ENCODE measurements at places on chromosomes 4 and X. TPM values are rescaled to one million over a fixed set of nuclear protein-coding genes. Genes with fewer than 3 reads are reported as not detected.

GRCh38 chr4:106893903-106894302, 142.2 kb downstream of the DKK2 start:
- DNase-seq = no peak

DNA sequence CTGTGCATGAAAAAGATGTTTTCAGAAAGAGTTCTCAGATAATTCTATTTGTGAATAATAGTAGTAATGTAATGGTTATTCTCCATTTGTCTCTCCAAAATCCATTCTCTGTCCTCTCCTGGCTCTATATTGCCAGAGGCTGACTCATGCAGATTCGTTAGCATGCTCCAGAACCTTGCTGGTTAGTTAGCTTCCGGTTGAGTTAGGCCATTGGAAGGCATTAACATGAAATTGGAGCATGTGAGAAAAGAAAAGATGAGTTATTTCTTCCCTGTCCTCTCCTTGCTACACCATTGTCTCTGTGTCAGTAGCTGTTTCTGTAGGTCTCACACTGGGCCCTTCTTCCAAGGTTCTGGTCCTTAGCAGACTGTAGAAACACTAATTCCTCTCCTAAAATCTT, 23.5 kb upstream of the PRDM8 start:
- no peak for DNase-seq

Gene CDX4
- total RNA-seq = not detected

DNA sequence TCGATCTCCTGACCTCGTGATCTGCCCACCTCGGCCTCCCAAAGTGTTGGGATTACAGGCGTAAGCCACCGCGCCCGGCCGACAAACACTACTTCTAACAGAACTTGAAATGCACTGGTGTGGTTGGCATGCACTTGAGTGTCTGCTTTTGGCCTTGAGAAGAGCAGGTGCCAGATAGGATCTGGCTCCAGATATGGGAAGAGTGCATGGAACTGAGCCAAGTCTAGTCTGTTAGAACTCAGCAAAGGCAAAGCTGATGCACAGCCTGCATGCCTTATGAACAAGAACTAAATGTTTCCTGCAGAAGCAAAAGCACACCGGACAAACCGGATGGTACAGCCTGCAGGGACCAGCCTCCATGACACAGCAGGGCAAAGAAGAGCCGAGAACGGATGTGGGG, 35.1 kb upstream of the TBL1X start:
- no peak for DNase-seq

Gene BST1
- total RNA-seq = 4.0 TPM

DNA sequence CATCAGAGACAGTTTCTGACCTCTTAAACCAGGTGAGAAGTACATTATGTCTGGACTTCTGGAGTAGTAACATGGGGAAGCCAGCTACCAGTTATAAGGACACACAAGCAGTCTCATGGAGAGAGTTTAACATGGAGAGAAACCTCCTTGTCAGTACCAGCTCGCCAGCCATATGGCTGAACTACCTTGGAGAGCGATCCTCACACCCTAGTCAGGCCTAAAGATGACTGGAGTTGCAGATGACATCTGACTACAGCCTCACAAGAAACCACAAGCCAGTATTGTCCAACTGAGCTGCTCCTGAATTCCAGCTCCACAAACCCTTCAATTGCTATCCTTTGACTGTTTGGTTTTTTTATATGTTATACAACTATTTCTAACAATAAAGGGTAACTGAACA, 49.8 kb downstream of the PDHA2 start:
- DNase-seq = no peak

Gene GAGE13
- total RNA-seq = not detected

Gene TIMP1
- 251 TPM for total RNA-seq

DNA sequence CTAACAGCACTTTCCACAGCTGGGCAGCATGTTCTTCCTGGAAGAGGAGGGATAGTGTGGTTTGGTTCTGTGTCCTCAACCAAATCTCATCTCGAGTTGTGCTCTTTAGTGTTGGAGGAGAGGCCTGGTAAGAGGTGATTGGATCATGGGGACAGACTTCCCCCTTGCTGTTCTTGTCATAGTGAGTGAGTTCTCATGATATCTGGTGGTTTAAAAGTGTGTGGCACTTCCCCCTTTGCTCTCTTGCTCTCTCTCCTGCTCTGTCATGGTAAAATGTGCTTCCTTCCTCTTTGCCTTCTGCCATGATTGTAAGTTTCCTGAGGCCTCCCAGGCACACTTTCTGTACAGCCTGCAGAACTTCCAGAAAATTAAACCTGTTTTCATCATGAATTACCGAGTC, 133.7 kb upstream of the NDP start:
- DNase-seq = no peak

Gene WDR1
- 451 TPM for total RNA-seq

Gene TLR10
- not detected for total RNA-seq

Gene ADD1
- total RNA-seq = 253 TPM

GRCh38 chr4:44914223-44914622, 187.9 kb upstream of the GNPDA2 start:
- DNase-seq = no peak

- DNase-seq = no peak
Measured at GRCh38 chr4:137359691-137360315, 172.5 kb downstream of the PCDH18 start.

DNA sequence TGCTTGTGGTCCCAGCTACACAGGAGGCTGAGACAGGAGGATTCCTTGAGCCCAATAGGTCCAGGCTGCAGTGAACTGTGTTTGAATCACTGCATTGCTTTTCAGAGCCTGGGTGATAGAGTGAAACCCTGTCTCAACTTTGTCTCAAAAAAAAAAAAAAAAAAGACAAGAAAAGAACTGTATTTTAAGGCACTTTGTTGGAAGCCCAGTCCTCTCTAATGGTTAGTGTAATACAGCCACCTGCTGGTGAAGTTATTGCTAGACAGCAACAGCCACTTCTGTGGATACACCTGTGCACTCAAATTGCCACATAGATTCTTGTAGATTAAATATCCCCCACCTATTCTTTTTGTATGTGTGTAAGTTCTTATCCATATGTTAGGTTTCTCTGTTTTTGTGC, 10.1 kb upstream of the FGG start:
- no peak for DNase-seq

Gene KCTD8
- 2.4 TPM for total RNA-seq

GRCh38 chr4:70589785-70590184, 2.3 kb upstream of the AMBN start:
- DNase-seq = no peak

GRCh38 chr4:113336556-113336955, 287.1 kb downstream of the ANK2 start:
- no peak for DNase-seq

- no peak for DNase-seq
Measured at GRCh38 chr4:141933978-141934377, 297.6 kb downstream of the IL15 start.

Gene TMEM47
- 124 TPM for total RNA-seq
